ENCODE measurements at places on chromosomes 2 and 18. TPM values are rescaled to one million over a fixed set of nuclear protein-coding genes. Genes with fewer than 3 reads are reported as not detected.

Gene CYP27A1
- 50.6 TPM for total RNA-seq

Gene FBXO48
- 1.0 TPM for total RNA-seq

GRCh38 chr2:96359866-96360265 is 24.3 kb downstream of the NCAPH start:
- no peaks in the 10 kb centered on the region for H3K4me1 ChIP-seq
- H3K27ac ChIP-seq: no peak overlapping the region
- no peaks in the 10 kb centered on the region for H3K27me3 ChIP-seq
- H3K36me3 ChIP-seq: no peaks in the 10 kb centered on the region
- no peak for DNase-seq

GRCh38 chr2:26469092-26469710 is 8.7 kb downstream of the OTOF start:
- no peak overlapping the region for H3K27ac ChIP-seq
- H3K36me3 ChIP-seq: no peaks in the 10 kb centered on the region
- no peak overlapping the region for H3K4me3 ChIP-seq
- H3K27me3 ChIP-seq: no peaks in the 10 kb centered on the region
- DNase-seq: no peak

GRCh38 chr2:231720987-231721966 is 13.0 kb downstream of the PTMA start:
- no peaks in the 10 kb centered on the region for H3K4me1 ChIP-seq
- H3K27ac ChIP-seq: no peak overlapping the region
- no peaks in the 10 kb centered on the region for H3K36me3 ChIP-seq
- DNase-seq: no peak
